ENCODE measurements at places on chromosomes 3 and 15. TPM values are rescaled to one million over a fixed set of nuclear protein-coding genes. Genes with fewer than 3 reads are reported as not detected.

Gene SV2B
- under 0.01 TPM for total RNA-seq

Gene CLDN1
- total RNA-seq: 0.18 TPM

Gene CCK
- total RNA-seq: 0.14 TPM

Gene SLC12A1
- not detected for total RNA-seq

Gene UACA
- total RNA-seq: 87.3 TPM

Gene ASB14
- not detected for total RNA-seq

Gene PRKCD
- 2.2 TPM for total RNA-seq

Gene SI
- not detected for total RNA-seq

Gene SPATA12
- total RNA-seq: not detected

Gene TRPM1
- not detected for total RNA-seq

Gene ADGRG7
- not detected for total RNA-seq

Gene ARIH2
- 56.5 TPM for total RNA-seq

Gene IL5RA
- not detected for total RNA-seq

Gene MYEF2
- 0.71 TPM for total RNA-seq

Gene GOLGA8J
- not detected for total RNA-seq

Gene RYR3
- 0.09 TPM for total RNA-seq

Gene TM4SF4
- not detected for total RNA-seq

Gene RTF1
- 15.3 TPM for total RNA-seq

Gene AMT
- 0.71 TPM for total RNA-seq

Gene CCNDBP1
- 54.5 TPM for total RNA-seq

Gene UPK1B
- total RNA-seq: under 0.01 TPM

Gene SLMAP
- 37.1 TPM for total RNA-seq

Gene SLC22A14
- total RNA-seq: under 0.01 TPM

Gene GOLGA8Q
- total RNA-seq: 1.3 TPM

Gene RBM6
- total RNA-seq: 32.7 TPM
